ENCODE measurements at places on chromosomes 16 and 17. TPM values are rescaled to one million over a fixed set of nuclear protein-coding genes. Genes with fewer than 3 reads are reported as not detected.

GRCh38 chr17:64686705-64687104 lies 24.6 kb upstream of the SMURF2 start:
- no peak for DNase-seq

DNA sequence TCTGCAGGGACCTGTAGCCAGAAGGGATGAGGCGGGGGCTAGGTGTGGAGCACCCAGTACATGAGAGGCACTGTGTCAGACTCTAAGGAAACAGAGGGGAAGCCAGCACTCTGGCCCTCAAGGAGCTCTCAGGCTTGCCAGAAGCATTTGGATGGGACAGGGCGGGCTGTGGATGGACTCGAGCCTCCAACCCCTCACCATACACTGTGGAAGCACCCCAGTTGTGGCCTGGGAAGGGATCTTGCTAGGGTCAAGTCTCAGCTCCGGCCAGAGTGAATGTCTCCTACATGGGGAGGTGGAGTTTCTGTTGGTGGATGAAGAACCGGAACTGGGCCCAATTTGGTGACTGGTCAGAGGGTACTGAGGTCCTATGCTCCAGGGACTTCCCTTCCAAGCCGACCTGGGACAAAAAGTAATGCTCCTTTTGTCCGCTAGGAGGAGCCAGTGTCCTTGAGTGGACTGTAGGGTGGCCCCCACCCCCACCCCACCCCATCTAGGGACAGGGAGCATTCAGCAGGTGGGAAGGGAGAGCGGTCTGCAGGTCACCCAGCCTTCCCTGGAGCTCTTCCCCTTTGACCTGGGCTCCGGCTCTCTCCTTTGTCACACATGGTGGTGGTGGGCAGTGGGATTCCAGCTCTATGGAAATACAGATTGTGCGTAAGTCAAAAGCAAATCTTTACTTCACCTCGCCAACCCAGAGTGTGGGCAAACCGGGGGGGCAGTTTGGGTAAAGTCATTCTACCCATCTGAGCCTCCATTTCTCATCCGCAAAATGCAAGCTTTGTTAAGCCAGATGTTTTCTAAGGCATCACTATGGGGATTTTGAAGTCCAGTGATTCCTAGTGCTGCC lies 20.4 kb upstream of the PHB1 start:
- peak; percentile 37 for DNase-seq

DNA sequence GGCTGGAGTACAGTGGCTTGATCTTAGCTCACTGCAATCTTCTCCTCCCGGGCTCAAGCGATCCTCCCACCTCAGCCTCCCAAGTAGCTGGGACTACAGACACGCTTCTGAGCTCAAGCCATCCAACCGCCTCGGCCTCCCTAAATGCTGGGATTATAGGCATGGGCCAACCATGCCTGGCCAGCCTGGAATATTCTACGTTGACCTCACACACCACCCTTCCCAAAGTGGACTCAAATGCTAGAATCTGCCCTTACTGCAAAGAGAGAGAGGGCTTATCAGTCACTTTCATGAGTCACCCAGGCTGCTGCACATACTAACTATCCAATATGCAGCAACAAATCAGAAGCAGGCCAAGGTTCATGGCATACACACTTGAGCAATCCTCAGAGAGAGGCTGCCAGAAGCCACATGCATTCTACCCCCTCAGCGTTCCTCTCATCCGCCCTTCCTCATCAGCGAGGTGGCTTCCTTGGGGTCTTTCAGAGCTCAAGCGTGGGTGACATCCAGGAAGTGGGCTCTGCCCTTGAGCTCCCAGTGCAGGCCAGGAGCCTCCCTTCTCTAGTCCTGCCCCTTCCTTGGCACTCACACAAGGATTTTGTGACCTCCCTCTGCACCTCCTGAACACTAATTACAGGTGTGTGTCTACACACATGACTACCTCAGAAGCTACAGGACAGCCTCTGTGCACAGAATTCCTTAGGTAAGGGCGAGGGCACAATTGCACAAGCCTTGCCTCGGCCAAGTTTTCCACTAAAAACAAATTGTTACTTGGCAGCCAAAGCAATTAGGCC lies 24.8 kb upstream of the SIAH1 start:
- DNase-seq, result no peak

DNA sequence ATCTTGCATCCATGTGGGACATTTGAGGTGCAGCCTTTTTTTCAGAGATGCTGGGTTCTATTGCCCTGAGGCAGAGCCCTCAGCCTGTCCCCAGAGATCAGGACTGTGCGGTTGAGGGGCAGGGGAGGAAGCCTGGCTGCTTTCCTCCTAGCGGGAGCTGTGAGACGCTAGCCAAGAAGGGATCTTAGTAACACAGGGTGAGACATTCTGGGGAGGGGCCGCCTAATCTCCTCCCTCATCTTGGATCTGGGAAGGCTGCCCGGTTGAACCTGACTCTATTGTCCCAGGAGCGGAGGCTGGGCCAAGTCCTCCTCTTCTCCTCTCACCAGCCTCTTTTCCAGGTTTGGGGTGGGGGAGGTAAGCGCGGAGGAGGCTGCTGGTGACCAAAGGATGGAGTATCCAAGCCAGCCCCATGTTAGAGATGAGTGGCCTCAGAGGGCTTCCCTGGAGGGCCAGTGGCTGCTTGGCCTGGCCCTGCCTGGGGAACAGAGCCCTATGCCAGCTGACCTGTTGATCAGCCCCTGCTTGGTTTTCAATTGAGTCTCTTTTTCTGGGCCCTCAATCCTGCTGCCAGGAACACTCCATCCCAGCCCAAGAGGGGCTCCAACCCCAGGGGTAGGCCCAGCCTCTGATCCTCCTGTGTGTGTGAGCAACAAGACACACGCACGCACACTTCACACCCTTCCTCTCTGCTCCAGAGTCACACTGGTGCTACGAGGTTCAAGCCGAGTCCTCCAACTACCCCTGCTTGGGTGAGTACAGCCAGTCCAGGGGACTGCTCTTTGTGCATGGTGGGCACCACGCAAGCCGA lies 5.0 kb downstream of the CA4 start:
- no peak for DNase-seq

DNA sequence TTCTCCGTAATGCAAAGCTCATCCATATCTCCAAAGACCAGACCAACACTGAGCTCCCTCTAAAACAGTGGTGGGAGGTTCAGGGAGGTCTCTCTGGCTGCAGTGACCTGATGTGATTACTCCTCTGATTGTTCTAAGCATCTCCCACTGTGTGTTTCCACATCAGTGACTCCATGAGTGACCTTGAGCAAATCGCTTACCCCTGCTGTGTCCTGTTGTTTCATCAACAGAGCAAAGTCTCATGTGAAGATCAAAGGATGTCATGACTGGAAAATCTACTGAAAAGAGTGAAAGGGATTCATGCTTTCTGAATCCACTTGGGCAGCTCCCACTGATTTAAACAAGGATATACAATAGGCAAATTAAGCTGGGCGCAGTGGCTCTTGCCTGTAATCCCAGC lies 352.9 kb downstream of the TMEM114 start:
- DNase-seq, result no peak

ADAP2 gene
- 17.6 TPM for total RNA-seq

- DNase-seq, result no peak
Measured at GRCh38 chr16:5621826-5622225, 524.2 kb upstream of the EEF2KMT start.

SLC2A4 gene
- 22.6 TPM for total RNA-seq

- DNase-seq, result peak; percentile 21
Measured at GRCh38 chr17:55186937-55187770, 77.6 kb upstream of the HLF start.

CBFA2T3 gene
- total RNA-seq, result under 0.01 TPM

- no peak for DNase-seq
Measured at GRCh38 chr17:45315648-45316433, 979 bp downstream of the MAP3K14 start.

CMTM1 gene
- total RNA-seq, result not detected

DNA sequence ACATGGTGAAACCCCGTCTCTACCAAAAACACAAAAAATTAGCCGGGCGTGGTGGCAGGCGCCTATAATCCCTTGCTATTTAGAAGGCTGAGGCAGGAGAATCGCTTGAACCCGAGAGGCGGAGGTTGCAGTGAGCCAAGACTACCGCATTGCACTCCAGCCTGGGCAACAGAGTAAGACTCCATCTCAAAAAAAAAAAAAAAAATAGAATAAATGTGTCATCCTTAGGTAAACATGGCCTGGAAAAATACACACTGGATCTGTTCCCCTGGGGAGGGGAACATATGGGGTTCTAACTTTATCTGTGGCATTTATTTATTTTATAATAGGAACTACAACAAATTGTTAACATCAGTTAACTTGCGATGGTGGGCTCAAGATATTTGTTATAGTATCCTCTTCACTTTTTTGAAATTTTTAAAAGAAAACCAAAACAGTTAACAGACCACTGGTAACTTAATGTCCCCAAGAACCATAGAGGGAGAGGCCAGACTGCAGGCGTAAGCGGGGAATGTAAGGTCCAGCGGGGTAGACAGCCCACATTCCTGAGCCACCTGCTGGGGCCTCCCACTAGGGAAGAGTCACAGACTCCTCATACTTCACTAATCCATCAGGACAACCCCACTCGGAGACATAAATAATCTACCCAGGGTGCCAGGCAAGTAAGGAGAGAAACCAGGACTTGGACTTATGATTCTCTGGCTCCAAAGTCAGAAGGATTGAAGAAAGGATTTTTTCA lies 12.5 kb upstream of the TXNDC11 start:
- no peak for DNase-seq

MIS12 gene
- total RNA-seq, result 39.2 TPM

GRCh38 chr16:47051031-47051430 lies 77.6 kb upstream of the DNAJA2 start:
- no peak for DNase-seq

DNA sequence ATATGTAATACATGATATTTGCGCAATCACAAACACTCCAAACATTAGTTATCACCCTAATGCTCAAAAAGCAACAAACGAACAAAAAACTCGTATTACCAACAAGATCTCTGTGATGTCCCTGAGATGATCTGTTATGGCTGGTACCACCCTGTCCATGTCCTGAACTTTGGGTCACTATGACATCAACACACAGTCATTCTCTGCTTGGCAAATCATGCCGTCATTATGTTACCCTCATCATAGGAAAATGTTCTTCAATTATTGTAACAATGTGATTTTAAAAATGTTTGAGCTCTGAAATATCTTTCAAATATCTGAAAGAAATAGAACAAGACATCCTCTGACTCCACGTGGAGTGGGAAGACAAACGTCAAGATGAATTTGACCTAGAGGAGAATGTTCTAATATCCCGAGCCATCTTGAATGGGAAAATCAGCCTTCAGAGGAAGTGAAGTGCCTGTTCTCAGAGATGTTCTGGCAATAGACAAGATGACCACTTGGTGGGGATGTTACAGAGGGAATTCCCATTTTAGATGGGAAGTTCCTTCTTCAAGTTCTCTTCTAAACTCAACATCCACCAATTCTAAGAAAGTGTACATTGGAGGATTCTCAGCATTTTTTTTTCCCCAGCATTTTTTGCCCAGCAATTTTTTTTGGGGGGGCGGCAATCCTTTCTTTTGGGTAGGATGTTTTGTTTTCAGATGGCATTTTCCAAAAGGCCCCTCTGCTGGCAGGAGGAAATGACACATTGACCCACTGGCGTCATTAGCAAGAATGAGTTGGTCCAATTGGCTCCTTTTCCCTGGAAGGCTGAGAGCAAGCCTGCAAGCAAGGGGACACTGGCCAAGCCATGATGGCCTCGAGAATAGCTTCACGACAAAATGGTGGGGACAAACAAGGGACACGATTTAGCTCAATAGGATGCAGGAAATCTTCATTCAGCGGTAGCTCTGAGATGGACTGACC lies 3.7 kb upstream of the HSD17B2 start:
- DNase-seq, result no peak
